ENCODE measurements at places on chromosomes 16 and 17. TPM values are rescaled to one million over a fixed set of nuclear protein-coding genes. Genes with fewer than 3 reads are reported as not detected.

FBXW10 gene
- not detected for total RNA-seq

KRTAP9-8 gene
- not detected for total RNA-seq

ZFP3 gene
- total RNA-seq, result 0.81 TPM

NDUFAF8 gene
- 16.8 TPM for total RNA-seq

CFAP97D1 gene
- total RNA-seq, result not detected

ARHGDIG gene
- 2.3 TPM for total RNA-seq

TMEM98 gene
- 92.2 TPM for total RNA-seq

LGALS9C gene
- not detected for total RNA-seq

ACE gene
- total RNA-seq, result 16.0 TPM

All from cardiac atrium fibroblast (primary cell).